ENCODE measurements at places on chromosomes 6 and 20. TPM values are rescaled to one million over a fixed set of nuclear protein-coding genes. Genes with fewer than 3 reads are reported as not detected.

Gene NHSL1
- total RNA-seq = 142 TPM

Gene TRIM15
- total RNA-seq = not detected

Gene WFDC10B
- not detected for total RNA-seq

Gene SCRT2
- not detected for total RNA-seq

Gene ADGRF1
- total RNA-seq = not detected

Gene SLC32A1
- total RNA-seq = not detected

Gene NNAT
- total RNA-seq = 5.2 TPM
